RPMI8226 (cell line): ENCODE measurements at places on chromosomes 5 and 9.

- no peak for DNase-seq
Measured at GRCh38 chr5:180823940-180824629, 21.5 kb upstream of the MGAT1 start.

DNA sequence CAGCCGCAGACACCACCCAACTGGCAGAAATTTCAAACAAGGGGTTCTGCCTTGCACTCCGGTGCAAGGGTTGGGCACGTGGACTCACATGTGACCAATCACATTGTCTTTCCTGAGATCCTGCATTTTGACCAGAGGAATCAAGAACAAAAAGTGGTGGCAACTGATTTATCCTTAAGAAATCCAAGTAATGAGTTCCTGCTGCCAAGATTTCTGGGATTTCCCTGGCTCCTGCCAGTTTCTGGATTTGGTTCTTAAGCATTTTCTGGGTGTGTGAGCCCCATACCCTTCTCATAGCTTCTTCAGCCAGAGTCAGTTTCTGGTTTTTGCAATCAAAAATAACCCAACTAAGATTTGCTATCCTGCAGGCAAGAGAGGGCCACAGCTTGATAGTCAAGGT, 17.4 kb upstream of the KCNIP1 start:
- DNase-seq = no peak

DNA sequence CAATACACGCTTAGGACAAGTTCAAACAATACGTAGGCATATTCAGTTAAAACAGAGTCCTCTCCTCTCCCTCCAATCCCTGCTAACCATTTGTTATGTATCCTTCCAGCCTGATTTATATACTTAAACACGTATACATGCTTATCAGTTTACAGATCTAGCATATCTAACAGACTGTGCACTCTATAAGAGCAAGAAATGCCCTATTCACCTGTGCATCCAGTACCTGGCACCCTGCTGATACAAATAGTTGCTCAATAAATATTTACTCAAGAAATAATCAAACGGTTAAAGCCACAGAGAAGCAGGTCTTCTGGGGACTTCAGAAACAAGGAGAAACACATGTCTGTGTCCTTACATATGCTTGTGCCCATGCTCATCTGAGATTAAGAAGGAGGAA, 55.9 kb downstream of the MLLT3 start:
- DNase-seq = no peak

DNA sequence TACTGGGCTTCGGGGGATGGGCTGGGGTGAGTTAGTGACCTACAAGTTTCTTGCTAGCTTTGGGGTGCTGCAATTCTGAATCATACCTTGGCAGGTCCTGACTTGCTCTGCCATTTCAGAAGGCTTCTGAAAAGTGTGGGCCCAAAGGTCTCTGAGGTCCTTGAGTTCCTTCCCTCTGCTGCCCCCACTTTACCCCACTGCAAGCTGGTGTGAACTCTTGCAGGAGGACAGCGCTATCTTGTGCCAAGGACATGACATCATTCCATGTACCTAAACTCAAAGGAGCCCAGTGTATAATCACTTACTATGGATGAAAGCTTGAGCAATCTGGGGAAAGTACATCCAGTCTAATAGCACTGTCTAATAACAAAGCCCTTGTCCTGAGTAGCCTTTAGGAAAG, 157.4 kb downstream of the RMI1 start:
- DNase-seq = no peak

DNA sequence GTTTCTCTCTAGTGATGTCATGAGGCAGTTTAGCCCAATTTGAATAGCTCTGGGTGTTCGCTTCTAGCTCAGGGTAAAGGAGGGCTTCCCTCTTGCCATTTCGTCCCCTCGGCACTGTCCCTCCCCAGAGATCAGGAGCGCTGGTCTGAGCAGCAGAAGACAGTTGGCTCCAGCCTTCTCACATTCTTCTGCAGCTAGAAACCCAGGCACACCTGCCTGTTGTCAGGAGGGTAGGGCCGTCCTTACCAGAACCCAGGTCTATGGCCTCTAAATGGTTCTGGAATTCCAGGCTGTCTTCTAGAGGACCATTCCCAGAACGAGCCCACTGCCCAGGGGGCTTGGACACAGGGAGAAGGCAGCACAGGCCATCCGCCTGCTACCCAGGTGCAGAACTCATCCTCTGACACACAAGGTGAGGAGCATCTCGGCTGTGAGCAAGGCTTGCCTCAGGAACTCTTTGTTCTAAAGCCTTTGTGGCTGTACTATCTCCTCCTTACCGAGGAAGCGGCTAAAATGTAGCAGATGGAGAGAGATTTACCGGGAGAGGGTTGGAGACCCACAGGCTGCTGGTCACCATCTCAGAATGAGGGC, 255.6 kb upstream of the IRX2 start:
- no peak for DNase-seq

GRCh38 chr9:16825971-16826625, 44.4 kb downstream of the BNC2 start:
- no peak for DNase-seq

DNA sequence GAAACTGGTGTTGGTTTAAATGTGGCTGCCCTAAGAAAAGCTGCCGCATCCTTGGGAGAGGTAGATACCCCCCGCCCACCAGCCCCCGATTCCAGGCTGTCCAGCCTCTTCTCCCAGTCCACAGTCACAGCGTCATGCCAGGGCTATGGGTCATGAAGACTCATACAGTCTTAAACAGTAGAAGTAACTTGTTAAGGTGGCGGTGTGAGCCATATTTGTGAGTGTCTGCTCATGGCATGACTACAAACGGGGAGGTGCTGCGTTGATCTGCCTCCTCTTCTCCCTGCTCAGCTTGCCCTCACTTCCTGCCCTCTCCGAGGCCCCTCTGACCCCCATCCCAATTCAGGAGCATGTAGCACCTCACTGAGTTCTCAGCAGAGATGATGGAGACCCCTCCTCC, 20.8 kb downstream of the FGD3 start:
- DNase-seq = no peak

DNA sequence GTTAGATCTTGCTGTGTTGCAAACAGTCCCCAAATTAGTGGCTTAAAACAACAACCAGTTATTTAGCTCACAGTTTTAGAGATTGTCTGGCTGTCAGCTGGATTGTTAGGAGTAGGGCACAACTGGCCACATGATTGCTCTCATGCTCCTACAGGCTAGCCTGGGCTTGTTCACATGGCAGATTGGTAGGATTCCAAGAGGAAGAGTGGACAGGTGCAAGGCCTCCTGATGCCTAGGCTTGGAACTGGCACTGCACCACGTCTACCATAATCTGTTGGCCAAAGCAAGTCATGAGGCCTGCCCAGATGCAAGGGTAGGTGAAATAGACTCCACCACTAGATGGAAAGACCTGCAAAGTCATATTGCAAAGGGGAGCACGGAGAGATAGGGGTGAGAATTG, 76.4 kb downstream of the ACER2 start:
- DNase-seq = no peak

GRCh38 chr9:35659340-35659739, 1.2 kb downstream of the CCDC107 start:
- DNase-seq = no peak

GRCh38 chr9:97518166-97518908, 16.9 kb downstream of the TMOD1 start:
- no peak for DNase-seq

- DNase-seq = no peak
Measured at GRCh38 chr9:136013524-136014034, 52.4 kb upstream of the UBAC1 start.

- no peak for DNase-seq
Measured at GRCh38 chr5:139078345-139078744, 119.8 kb downstream of the SIL1 start.

- DNase-seq = no peak
Measured at GRCh38 chr5:22111320-22111719, 741.8 kb downstream of the CDH12 start.

DNA sequence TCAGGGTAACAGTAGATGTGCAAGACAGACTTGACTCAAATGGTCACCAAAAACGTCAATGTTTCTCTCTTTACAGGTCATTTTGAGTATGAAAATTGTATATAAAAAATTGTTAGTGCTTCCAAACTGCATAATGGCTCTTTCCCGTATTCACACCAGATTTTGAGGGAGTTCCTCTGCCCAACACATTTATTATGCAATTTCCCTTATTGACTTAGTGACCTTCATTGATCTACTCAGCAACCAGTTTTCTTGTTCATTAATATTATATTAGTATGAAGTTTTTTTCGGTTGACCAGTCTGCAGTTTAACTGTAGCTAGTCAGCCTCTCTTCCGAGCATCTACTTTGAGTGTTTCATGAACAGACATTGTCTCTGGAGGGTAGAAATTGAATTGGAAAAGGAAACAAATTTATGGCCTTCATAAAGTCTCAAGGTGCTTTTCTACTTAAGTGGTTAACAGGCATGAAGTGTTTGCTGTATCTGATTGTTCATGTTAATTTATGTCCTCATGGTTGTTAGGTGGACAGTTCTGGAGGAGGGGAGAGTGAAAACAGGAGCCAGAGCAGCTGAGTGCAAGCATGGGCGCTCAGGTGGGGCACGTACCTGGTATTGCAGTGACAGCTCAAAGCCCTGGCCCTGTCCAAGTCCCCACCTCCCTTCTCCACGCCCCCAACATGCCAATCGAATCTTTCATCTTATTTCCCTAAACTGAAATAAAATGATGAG, 240.2 kb downstream of the RFK start:
- no peak for DNase-seq

DNA sequence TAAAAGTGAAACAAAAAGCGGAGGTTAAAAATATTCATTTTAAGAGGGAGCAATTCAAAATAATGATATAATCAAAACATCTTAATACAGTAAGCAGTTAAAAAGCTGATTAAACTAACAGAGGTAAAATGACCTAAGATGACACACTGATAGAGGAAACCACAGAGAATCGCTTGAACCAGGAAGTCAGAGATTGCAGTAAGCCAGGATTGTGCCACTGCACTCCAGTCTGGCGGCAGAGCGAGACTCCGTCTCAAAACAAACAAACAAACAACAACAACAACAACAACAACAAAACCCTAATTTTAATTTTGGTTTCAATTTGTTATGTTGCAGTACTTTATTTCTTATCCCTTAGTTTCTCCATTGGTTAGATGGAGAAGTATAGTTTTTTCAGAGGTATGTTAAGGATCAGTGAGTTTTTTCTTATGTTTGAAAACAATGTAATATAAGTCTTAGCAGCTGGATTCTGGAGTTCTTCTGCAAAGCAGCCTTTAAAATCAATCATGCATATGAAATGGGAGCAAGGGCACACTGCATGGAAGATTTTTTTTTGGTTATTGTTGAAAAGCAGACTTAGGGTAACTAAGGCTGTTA, 58.5 kb downstream of the MLANA start:
- DNase-seq = no peak

- no peak for DNase-seq
Measured at GRCh38 chr9:129027224-129027684, 877 bp downstream of the SH3GLB2 start.

- DNase-seq = no peak
Measured at GRCh38 chr5:113020461-113021273, 44.1 kb downstream of the DCP2 start.

GRCh38 chr9:87683751-87684626, 41.9 kb upstream of the CTSL start:
- DNase-seq = no peak

- no peak for DNase-seq
Measured at GRCh38 chr9:121886759-121887485, 206.2 kb downstream of the TTLL11 start.

DNA sequence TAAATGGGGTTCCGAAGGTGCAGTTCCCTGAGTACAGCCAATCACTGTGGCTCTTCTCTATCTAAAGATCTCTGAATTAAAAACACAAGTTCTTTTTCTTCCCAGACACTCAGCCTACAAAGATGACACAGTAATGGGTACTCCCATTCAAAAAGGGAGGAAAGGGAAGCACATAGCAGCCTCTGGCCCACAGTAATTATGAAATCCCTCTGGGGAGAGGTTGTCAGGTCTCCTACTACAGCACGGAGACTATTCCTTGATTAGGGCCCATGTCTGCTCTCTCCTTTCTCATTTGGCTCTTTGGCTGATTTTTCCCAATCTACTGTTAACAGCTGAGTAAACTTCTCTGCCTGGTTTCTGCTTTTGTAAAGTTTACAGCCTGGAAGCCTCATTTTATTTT, 62.0 kb upstream of the RANBP3L start:
- no peak for DNase-seq

DNA sequence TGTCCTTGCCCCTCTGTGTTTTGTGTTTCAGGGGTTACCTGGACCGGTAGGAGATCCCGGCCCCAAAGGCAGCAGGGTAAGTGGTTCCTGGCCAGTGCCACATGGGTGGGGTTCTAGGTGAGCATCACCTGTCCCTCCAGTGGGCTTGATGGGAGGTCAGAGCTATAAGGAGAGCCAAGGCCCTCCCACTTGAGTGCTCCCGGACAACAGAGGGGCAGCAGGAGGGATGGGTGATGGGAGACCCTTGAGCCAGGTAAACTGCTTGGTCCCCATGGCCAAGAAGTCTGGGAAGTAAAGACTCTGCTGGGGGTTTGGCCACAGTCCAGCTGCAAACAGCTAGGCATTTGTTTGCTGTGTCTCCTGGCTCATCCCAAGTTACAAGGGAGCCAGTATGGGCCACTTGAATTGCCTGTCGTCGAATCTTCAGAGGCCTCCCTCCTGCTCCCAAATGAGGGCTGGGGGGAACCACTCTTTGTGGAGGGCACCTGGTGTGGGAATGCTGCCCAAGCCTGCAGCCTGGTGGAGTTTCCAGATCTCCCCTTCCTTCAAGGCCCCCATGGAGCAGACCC, 51.0 kb downstream of the COL27A1 start:
- no peak for DNase-seq

DNA sequence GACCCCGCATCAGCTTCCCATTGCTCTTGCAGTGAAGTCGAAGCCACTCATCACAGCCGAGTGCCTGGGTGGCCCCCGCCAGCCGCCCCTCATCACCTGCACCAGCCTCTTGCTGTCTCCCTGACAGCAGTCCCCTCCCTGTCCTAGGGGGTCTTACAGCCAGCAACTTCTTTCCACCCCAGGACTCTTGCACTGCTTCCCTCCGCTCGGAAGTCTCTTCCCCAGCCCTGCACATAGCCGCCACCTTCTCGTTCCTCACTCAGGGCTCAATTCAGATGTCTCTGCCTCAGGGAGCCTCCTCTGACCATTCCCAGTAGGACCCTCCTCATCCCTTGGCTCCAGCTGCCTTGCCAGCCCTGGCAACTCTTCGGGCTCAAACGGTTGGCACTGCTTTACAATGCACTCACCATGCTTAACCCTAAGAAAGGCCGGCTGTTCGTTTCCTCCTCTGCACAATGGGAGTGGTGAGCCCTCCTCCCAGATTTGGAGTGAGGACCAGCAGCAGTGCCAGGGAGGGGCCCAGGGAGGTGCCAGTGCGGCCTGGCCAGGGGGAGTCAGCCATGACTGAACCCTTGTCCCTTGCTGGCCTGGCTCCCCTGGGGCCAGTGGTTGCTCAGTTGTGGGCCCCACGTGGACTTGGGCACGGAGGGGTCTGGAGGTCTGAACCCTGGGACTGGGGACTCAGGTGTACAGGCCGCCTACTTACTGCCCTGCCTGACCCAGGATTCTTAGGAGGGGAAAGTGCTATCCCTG, 6.1 kb downstream of the TCF7 start:
- DNase-seq = no peak

- no peak for DNase-seq
Measured at GRCh38 chr9:114051281-114051680, 26.8 kb downstream of the AMBP start.

- DNase-seq = no peak
Measured at GRCh38 chr5:105619725-105620124, 2051.0 kb downstream of the EFNA5 start.
